ENCODE measurements at places on chromosomes 7 and 10.
A peak's percentile ranks its signal among the peaks of the same experiment; 100 is the strongest.

- no peak for DNase-seq
Measured at GRCh38 chr10:11245095-11245479, 227.4 kb downstream of the CELF2 start.

DNA sequence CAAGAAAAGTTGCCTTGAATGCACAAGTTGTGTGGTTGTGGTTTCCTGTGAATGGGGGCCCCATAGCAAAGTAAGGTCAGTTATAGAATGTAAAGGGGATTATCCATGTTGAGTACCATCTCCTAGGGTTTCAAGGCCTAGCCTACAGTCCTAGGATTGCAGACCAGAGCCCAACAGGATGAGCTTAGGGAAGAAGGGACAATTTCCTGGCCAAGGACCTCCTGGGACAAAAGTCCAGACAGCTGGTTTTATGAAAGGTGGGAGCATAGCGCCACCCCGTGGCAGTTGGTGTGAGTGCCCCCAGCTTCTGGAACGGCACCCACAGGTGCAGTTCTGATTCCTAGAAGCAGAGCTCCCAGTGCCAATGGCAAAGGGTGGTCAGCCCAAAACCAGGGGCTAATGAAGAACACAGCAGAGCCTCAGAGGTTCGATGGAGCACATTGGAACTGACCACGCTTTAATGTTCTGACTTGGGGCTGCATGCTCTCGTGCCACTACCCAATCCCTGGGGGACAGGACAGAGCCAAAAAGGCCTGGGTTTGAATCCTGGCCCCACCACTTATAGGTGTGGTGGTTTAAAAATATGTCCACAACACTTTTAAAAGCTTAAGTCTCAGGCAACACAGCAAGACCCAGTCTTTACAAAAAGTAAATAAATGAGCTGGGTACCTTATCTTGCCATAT lies 25.8 kb upstream of the TMEM120A start:
- peak; percentile 21 for DNase-seq

DNA sequence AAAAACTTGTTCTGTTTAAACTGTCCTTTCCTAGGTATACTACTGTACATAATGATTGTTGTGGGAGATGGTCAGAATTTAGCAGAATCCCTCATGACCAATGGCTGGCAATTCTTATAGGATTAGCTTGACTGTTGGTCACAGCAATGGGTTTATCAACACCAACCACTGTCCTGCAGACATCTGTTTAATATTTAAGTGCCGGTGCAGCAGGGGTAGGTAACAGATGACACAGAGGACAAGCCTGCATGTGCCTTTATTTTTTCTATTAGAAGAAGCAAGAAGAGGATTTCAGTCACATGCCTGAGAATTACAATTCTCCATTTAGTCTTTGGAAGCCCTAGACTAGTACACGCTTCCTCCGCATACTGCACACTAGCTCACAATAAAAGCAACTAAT lies 48.4 kb downstream of the CCDC6 start:
- DNase-seq = no peak

DNA sequence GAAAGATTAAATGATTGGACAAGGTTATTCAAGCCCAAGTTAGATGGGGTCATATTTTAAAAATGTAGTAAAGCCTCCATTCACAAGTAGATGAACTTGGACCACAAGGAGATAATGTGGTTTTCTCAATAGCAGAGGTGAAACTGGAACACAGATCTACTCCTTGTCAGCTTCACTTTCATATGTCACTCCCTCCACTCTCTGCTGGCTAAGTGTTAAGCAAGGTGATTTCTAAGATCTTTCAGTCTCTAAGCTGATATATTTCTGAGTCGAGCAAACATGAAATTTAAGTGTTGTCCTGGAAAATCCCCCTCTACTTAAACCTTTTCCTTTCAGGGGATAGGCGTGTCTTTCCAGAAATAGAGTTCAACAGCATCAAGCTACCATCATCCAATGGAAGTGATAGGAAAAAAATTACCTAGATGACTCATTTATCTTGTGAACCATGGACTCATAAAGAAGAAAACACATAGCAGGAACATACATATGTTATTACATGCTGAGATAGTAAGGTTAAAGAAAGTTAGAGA lies 275.0 kb downstream of the PTEN start:
- DNase-seq = no peak

- DNase-seq = peak; percentile 58
Measured at GRCh38 chr10:78301481-78301880, 267.8 kb downstream of the RPS24 start.

GRCh38 chr10:62818426-62819011 lies 2.4 kb upstream of the EGR2 start:
- DNase-seq = peak; percentile 77

DNA sequence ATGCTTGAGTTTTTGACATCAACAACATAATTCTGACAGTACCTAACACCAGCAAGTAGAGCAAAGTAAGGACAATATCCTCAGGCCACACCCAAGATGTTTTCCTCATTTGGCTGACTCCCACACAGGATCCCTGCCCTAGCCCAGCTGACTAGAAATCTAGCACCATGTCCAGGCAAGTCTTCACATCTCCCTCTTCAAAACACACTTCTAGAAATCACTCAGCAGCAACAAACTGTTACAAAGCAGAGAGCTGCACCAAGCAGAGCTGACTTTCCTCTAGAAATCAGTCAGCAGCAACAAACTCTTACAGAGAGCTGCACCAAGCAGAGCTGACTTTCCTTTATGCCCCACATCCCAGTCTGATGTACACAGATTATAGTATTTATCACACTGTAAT lies 7.7 kb downstream of the TMEM168 start:
- no peak for DNase-seq

- DNase-seq = no peak
Measured at GRCh38 chr7:6637544-6638229, 569 bp downstream of the ZNF316 start.

- DNase-seq = no peak
Measured at GRCh38 chr10:30857803-30858202, 173.9 kb downstream of the ZNF438 start.

DNA sequence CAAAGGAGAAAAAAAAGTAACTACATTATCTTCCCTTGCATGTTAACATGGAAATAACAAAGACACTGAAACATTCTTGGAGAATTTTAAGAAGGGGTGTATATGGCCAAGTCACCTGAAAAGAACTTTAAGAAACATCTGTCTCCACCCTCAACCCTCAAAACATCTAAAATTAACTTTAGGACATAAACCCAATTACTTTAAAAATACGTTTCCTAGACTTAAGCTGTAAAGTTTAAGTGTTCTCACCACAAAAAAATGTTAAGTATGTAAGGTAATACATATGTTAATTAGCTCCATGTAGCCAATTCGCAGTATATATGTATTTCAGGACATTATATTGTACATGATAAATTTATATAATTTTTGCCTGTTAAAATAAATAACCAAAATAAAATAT lies 71.1 kb upstream of the GLCCI1 start:
- no peak for DNase-seq

DNA sequence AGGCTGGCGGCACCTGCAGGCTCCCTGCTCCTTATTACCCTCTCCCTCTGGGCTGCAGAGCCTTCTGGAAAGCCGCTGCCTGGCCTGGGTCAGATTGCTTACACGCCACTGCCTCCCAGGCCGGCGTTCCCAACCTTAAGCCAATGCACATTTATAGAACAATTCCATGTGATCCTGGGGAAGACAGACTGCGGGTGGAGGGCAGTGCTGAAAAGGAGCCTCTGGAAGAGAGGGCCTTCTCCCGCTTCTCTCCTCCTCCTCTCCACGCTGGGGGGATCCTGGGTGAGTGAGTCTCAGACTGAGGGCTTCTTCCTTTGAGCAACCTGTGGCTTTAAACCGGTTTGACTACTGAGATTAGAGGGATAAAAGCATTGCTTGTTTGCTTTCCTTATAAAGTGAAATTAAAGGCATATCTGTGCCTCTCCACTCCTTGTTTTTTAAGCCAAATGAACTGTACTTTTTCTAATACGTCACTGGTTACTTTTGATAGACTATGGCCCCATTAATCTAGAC lies 5.5 kb downstream of the TACC2 start:
- DNase-seq = no peak

DNA sequence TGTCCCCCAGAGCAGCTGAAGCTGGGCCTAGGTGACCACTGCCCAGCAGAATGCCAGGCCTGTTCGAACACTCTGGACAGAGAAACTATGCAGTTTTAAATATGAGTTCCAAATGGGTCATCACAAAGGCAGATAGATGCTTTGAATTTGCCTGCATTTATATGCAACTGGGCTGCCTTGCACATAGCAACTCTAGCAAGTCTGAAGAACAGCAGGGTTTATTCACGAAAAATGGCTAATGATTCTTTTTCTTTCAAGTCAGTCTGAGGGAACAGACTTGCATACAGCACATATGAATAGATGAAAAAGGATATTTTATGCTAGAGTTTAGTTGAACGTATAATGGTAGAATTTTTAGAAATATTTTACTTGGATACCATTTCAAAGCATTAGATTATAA lies 68.5 kb downstream of the SLC35B4 start:
- DNase-seq = no peak

DNA sequence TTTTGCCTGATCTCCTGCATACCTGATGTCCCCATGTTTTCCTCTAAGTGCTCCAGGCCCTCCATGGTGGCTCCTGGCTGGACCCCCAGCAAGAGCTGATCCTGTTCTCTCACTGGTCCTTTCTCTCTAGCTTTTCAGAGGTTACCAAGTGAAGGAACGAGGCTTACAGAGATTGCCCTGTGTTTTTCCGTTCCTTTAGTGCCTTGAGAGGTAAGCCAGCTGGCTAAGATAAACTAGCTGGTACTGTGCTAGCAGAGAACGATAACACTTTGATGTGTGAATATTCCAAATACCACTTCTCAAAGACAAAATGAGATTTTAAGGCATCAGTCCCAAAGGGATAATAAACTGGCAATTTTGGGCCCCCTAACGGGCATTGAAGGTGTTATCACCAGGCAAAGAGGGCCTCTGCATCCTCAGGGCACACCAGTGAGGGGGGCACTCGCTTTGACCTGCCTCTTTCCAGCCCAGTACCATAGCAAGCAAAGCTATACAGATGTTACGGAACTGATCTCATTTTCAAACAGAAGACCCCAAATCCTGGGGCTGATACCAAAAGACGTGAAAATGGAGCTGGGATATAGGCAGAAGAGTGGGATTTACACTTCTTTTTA lies 8.4 kb upstream of the CCNY start:
- no peak for DNase-seq

DNA sequence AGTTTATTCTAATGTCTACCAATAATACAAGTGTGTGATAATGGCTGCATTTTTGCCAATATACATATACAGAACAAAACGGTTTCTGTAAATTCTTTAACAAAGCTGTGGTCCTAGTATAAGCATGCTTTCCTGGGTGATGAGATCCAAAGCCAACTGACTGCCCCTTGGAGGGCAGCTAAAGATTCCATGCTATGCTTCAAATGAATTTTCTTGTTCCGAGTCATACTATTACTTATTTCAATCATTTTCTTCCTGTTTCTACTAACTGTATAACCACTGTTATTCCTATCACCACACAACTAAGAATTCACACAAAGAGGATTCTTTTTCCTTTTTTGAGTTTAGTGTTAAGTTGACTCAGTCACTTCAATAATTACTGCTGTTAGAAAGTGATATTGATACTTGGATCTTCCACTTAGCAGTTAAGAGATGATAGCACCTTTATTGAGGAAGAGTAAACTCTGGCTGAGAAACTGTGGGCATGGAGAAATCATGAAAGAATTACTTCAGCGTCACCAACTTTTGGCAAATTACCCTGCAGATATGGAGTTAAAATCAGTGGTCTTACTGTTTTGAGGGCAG lies 197.5 kb downstream of the ARL4A start:
- no peak for DNase-seq

Measured in chondrocyte (in vitro differentiated cells).